Brain pericyte (primary cell): ENCODE measurements at places on chromosomes 6 and 20.

- no peak for DNase-seq
These were observed 103.0 kb upstream of the HS3ST5 start for GRCh38 chr6:114445846-114446245.

DNA sequence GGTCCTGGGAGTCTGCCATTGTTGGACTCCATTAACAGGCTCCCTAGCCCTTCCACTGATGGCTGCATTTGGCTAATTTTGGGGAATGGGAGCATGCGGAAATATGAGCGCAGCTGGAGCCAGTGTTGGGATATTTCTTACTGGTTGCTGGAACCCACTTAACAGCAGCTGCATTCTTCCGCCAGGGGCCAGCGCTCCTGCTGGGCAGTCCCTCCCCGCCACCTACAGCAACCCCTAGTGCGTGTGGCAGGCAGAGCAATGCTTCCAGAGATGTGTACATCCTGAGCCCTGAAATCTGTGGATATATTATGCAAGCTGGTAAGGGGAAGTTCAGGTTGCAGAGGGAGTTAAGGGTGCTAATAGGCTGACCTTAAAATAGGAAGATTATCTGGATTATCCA is 16.4 kb downstream of the CST8 start:
- DNase-seq = no peak

- no peak for DNase-seq
These were observed 10.9 kb upstream of the MRS2 start for GRCh38 chr6:24391756-24392405.

- no peak for DNase-seq
These were observed 1.3 kb upstream of the CNKSR3 start for GRCh38 chr6:154511791-154512190.

GRCh38 chr6:109791301-109791700 is 100.2 kb downstream of the FIG4 start:
- no peak for DNase-seq

DNA sequence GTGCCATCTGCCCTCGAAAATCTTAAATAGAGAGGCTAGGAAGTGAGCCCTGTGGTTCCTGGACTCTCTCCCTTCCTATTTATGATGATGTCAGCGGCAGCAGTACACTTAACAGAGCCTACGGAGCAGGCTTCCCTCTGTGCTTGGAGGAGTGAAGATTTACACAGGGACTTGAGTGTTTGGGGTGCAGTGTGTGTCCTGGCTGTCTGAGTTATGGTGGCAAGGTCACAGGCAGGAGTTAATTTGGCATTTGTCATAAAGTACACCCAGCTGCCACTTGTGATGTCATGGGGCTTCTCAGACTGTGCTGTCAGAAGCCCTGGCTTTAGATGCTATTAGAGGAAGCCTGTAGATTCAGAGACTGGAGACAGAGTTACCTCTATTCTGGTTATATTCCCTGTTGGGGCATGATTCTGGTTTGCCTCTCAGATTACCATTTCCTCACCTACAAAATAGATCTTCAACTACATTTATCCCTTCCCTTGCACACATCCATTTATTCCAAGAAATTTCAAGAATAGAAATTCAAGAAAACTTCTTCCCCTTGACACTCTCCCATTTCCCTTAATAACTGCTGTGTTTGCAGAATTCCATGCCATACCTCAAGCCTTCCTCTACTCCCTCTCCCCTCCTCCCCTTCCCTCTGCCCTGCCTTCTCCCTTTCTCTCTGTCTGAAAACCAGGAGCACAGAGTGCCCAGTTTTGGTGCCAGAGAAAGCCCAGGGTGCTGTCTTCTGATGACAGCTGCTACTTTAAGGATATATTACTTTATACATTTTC is 72.1 kb downstream of the SLC24A3 start:
- no peak for DNase-seq

DNA sequence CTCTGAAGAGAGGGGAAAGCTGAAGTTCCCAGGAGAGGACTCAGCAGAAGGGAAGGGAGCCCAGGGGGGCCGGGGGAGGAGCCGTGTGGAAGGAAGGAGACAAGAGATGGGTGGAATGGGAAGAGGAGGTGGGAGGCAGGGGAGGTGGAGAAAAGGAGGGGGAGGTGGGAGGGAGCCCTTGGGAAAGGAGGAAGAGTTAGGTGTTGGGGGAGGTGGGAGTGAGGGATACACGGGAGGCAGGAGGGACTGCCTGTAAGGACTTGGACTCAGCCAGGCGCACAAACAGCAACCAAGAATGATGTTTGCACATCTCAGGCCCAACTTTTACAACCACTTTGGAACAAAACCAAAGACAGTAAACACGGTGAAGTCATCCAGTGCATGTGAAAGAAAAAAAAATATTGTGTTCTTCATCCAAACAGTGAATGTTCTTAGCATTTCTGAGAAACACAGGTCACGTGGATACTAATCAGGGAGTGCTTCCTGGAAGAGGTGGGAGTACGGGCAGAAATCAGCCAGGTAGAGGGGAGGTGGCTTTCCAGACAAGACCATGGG is 17.4 kb upstream of the LSM14B start:
- no peak for DNase-seq

DNA sequence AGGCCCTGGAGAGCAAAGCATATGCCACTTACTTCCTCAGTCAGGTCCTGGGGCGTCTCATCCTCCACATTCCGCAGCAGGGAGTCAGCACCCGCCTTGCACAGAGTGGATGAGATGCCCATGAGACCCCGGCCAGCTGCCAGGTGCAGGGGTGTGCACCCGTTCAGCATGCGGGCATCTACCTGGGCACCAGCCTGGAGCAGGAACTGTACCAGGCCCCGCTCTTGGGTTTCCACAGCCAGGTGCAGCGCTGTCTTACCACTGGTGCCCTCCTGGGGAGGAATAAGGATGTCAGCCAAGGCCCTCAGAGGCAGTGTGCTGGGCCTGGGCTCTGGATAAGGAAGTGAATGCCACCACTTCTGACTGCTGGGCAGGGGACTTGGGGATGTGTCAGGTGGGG is 2.7 kb upstream of the SLC35B2 start:
- no peak for DNase-seq

GRCh38 chr6:13724182-13724581 is 12.5 kb upstream of the RANBP9 start:
- no peak for DNase-seq

DNA sequence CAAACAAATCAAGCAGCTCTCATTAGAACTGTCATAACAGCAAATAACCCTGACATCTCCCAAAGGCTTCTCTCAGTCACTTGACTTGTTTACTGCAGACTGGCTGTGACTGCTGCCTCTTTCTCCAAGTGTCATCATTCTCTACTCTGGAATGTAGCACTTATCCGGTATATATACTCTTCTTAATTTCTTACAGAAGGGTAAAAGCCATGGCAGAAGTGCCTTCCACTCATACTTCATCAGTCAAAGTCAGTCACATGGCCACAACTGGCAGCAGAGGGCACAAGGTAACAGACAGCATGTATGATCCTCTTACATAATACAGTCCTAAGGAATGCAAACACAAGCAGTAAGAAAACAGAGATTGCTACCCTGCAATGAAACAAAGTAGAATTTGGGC is 9.3 kb downstream of the NAPB start:
- DNase-seq = no peak
